ENCODE measurements at places on chromosomes 2 and 18. TPM values are rescaled to one million over a fixed set of nuclear protein-coding genes. Genes with fewer than 3 reads are reported as not detected.

RAB31 gene
- 90.8 TPM for total RNA-seq

ZSWIM2 gene
- not detected for total RNA-seq

NAT8 gene
- not detected for total RNA-seq

MRPL53 gene
- total RNA-seq: 67.5 TPM

REG3A gene
- not detected for total RNA-seq

DNA sequence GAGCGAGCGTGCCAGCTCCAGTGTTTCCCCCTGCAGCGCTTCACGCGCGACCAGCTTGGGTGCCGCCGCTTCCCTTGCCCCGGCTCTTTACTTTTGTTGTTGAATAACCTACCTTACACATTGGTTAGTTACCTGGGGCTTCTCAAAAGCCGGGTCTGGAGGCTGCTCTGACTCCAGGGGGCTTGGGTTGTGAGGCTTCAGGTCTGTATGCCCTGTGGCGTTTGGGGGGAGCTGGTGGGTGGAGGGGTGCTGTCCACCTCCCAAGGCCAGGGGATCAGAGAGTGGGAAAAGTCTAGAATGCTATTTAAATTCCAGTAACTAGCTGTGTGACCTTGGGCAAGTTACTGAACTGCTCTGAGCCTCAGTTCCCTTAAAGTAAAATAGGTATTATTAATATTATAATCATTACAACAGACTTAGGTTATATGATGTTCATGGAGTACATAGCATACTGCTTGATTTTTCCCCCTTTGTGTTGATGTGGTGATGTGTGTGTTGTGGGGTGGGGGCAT, 770 bp downstream of the LYPD6B start:
- no peak overlapping the region for H3K27ac ChIP-seq
- no peak for DNase-seq
- peaks cover 1% of the 10 kb centered on the region for H3K36me3 ChIP-seq

DNA sequence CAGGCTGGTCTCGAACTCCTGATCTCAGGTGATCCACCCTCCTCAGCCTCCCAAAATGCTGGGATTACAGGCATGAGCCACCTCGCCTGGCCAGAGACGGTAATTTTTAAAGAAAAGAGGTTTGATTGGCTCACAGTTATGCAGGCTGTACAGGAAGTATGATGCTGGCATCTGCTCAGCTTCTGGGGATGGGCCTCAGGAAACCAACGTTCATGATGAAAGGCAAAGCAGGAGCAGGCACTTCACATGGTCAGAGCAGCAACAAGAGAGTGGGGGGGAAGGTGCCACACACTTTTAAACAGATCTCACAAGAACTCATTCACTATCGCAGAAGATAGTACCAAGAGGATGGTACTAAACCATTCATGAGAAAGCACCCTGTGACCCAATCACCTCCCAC, 38.0 kb upstream of the GPD2 start:
- H3K4me3 ChIP-seq: no peak overlapping the region
- H3K4me1 ChIP-seq: peaks cover 11% of the 10 kb centered on the region
- H3K27me3 ChIP-seq: no peaks in the 10 kb centered on the region
- no peaks in the 10 kb centered on the region for H3K36me3 ChIP-seq

Measured in osteocyte (in vitro differentiated cells).